ENCODE measurements at places on chromosomes 5 and 9.

DNA sequence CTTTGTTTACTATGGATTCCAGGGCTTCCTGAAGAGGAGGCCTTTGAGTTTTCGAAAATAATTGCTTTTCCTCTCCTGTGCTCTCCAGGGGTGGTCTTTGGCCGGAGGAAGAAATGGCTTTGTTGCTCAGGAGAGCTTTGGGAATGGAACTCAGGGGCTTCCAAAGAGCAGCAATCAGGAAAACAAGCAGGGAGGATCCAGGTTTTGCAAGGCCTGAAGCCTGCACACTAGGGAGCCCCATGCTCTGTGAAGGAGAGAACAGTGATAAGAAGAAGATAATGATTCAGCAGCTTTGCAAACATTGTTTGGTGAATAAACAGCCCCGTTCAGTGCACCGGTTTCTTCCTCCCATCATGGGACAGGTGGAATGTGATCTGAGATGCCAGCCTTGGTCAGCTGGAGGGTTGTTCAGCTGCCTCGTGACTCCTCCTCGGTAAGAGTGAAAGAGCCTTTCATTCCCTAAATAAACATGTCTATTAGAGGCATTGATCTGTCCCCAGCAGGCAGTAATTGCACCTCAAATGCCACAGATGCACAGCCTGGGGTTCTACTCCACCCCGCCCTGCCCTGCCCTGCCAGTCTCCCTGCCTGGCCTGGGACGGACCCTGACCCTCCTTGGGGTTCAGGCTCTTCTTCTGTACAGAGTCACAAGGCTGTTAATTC lies 11.5 kb upstream of the ALDH1B1 start:
- DNase-seq, result no peak

DNA sequence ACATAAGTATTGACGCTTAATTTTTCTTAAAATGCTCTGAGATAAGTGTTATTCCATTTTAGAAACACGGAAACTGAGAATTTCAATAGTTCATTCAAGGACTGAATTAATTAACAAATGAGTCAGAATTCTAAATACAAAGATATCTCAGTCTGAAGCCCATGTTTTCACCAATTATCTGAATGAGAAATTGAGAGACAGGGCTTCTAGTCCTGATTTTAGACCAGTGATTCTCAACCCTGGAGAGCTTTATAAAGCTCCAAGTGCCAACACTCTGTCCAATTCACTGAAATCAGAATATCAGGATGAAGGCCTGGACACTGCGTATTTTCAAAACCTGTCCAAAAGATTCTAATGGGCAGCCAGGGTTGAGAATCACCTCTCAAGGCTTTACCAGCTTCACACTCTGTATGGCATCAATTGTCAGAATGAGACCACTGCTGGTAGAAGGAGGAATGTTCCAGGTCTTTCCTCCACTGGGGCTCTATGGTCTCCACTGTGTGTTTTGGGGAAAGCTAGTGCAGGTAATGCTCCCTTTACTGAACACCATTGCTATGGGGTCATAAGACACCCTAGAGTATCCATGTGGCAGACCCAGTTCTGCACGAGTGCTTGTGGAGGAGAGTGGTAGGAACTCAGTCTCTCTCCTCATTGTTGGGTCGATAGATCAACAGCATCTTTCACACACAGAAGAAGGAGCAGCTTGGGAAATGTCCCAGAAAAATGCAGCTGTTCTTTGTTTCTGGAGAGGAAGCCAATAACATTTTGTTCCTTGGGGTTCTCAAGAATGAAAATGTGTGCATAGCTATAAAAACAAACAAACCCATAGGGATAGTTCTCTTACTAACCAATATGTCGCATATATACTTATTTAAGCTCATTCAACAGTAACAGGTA lies 99.7 kb upstream of the OSMR start:
- DNase-seq, result no peak

DNA sequence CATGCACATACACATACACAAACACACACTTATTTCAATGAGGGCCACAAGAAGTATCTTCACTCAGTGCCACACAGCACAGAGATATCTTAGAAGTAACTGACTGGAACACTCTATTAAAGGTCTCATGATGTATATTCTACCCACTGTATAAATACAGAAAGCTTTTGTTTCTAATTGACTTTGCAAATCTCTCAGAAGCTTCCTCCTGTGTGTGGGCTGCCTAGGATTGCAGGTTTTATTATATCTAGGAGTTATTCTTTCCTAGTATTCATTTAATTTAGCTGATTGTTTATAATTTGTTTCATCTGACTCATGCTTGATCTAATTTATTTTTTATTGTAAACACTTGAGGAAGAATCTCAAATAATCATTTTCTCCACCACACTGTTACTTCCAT lies 262.4 kb upstream of the ACTBL2 start:
- DNase-seq, result no peak

DNA sequence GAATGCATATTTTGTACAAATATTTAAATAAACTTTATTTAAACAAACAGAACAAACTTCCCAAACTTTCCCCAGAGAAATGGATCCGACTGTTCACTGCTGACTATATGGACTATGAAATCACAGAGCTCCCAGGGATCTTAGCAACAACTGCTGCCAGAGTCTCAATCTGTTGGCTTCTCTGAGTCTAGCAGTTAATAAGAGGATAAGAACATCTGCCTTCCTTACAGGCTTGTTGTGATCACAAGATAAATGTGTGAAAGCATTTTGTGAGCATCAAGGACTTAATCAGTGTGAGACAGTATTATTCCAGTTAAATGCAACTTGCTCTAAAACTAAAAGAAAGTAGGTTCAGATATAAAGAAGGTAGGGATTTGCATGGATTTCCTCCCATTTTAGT lies 31.4 kb upstream of the MYOT start:
- DNase-seq, result no peak

GRCh38 chr9:128913048-128913900 lies 7.5 kb upstream of the PHYHD1 start:
- DNase-seq, result no peak

- no peak for DNase-seq
These were observed 65.0 kb upstream of the CTXN3 start for GRCh38 chr5:127583866-127584265.

All from activated CD8-positive, alpha-beta memory T cell treated with anti-CD3 and anti-CD28 coated beads for 4 hours (primary cell).